ENCODE measurements at places on chromosomes 2 and 18.

- no peaks in the 10 kb centered on the region for H3K27me3 ChIP-seq
- no peaks in the 10 kb centered on the region for H3K4me1 ChIP-seq
- no peaks in the 10 kb centered on the region for H3K36me3 ChIP-seq
- no peak overlapping the region for H3K4me3 ChIP-seq
- H3K27ac ChIP-seq: no peak overlapping the region
These were observed 68.7 kb upstream of the WIPF1 start for GRCh38 chr2:174666312-174666711.

GRCh38 chr2:12119841-12120240 is 373.4 kb downstream of the LPIN1 start:
- DNase-seq: no peak
- H3K27ac ChIP-seq: no peak overlapping the region
- H3K36me3 ChIP-seq: no peaks in the 10 kb centered on the region

- H3K4me3 ChIP-seq: no peak overlapping the region
- H3K36me3 ChIP-seq: no peaks in the 10 kb centered on the region
- H3K27me3 ChIP-seq: no peaks in the 10 kb centered on the region
These were observed 535.5 kb upstream of the ID2 start for GRCh38 chr2:8146132-8147005.

- no peaks in the 10 kb centered on the region for H3K4me1 ChIP-seq
- H3K27ac ChIP-seq: no peak overlapping the region
- no peaks in the 10 kb centered on the region for H3K36me3 ChIP-seq
- DNase-seq: no peak
These were observed 26.1 kb upstream of the SETBP1 start for GRCh38 chr18:44654573-44654972.

- no peaks in the 10 kb centered on the region for H3K4me1 ChIP-seq
- H3K4me3 ChIP-seq: no peak overlapping the region
- no peak overlapping the region for H3K27ac ChIP-seq
- no peaks in the 10 kb centered on the region for H3K27me3 ChIP-seq
- no peak for DNase-seq
These were observed 227.6 kb downstream of the SUCLG1 start for GRCh38 chr2:84231478-84231877.

GRCh38 chr2:41913311-41913710 is 134.5 kb upstream of the PKDCC start:
- H3K27me3 ChIP-seq: no peaks in the 10 kb centered on the region
- no peaks in the 10 kb centered on the region for H3K4me1 ChIP-seq
- H3K4me3 ChIP-seq: no peak overlapping the region
- H3K36me3 ChIP-seq: no peaks in the 10 kb centered on the region
- H3K27ac ChIP-seq: no peak overlapping the region

GRCh38 chr2:48651158-48651790 is 33.6 kb downstream of the GTF2A1L start:
- H3K4me3 ChIP-seq: no peak overlapping the region
- no peak for DNase-seq
- no peaks in the 10 kb centered on the region for H3K36me3 ChIP-seq
- H3K27ac ChIP-seq: no peak overlapping the region

GRCh38 chr2:96773922-96774321 is 13.2 kb downstream of the CNNM4 start:
- H3K27me3 ChIP-seq: no peaks in the 10 kb centered on the region
- H3K36me3 ChIP-seq: no peaks in the 10 kb centered on the region
- peak overlapping the region; percentile 32 for H3K27ac ChIP-seq
- H3K4me3 ChIP-seq: peak overlapping the region; percentile 2
- H3K4me1 ChIP-seq: no peaks in the 10 kb centered on the region
- DNase-seq: no peak

DNA sequence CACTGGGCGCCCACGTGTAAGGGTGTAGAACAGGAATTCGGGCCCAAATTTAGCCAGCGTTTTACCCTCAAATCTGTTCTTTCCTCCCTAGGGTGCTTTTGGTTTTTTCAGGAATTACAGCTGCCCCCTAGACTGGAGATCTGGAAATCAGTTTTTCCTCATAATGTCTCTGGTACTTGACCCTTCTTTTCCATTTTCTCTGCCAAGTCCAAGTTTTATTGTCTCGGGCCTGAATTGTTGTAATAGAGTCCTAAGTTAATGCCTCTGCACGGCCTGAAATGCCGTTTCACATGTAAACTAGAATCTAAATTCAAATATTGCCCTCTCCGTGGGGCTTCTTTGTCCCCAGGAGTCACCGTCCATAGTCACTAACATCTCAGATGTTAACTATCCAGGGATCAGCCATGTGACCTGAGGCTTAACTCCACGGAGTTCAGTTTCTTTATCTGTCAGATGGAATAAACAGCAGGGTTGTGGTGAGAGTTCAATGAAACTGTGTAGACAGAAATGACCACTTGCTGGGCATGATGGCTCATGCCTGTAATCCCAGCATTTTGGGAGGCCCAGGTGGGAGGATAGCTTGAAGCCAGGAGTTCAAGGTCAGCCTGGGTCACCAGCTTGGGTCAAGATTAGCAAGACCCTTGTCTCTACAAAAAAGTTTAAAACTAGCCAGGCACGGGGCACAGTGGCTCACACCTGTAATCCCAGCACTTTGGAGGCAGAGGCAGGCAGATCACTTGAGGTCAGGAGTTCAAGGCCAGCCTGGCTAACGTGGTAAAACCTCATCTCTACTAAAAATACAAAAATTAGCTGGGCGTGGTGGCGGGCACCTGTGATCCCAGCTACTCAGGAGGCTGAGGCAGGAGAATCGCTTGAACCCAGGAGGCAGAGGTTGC is 12.7 kb upstream of the CABLES1 start:
- no peak for DNase-seq
- no peak overlapping the region for H3K4me3 ChIP-seq
- H3K36me3 ChIP-seq: no peaks in the 10 kb centered on the region
- H3K4me1 ChIP-seq: no peaks in the 10 kb centered on the region

DNA sequence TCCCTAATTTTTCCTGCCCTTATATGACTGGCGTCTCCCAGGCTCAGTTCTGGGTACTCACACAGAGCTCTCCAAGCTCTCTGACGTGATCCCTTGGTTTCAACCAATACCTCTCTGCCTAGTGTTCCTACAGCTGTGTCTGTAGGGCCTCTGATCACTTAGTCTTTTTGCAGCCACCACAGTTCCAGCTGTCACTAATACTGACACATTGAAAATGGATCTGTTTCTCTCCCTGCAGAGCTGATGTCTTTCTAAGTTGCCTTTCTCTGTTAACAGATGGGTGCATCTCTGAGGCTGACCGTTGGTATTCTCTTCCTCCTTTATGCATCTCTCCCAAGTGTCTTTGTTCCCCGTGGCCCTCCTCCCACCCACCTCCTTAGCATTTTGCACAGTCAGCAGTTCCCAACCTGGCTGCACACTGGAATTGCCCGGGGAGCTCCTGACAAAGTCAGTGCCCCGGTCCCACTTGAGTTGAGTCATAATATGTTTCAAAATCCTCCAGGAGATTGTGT is 62.5 kb downstream of the CERS6 start:
- no peak for DNase-seq
- no peak overlapping the region for H3K27ac ChIP-seq
- H3K4me1 ChIP-seq: no peaks in the 10 kb centered on the region

GRCh38 chr18:45627204-45627526 is 11.9 kb downstream of the SLC14A2 start:
- no peaks in the 10 kb centered on the region for H3K4me1 ChIP-seq
- H3K27ac ChIP-seq: no peak overlapping the region
- no peak for DNase-seq
- H3K4me3 ChIP-seq: no peak overlapping the region
- H3K27me3 ChIP-seq: no peaks in the 10 kb centered on the region

DNA sequence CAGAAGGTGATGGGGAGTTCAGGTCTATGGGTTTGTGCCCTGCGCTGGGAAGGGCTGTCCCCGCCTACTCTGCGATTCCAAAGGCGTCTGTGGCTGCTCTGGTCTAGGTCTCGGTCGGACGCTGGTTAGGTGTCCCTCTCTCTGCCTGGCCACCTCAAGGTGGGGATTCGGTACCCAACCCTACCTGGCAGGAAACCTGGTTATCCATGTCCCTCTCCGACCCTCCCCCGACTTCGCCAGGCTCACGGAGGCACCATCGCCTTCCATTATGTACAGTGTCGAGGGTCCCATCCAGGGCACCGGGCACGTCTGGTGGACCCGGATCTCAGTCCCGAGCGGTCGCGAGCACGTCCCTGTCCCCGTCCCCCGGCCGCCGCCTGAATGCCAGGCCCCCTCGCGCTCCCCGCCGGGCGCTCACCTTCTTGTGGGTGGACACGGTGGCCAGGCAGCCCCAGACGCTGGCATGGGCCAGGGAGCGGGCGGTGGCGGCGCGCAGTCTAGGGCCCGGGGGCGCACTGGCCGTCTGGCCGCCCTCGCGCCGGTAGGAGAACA is 628 bp downstream of the CREG2 start:
- H3K27ac ChIP-seq: no peak overlapping the region
- no peaks in the 10 kb centered on the region for H3K27me3 ChIP-seq
- DNase-seq: no peak

DNA sequence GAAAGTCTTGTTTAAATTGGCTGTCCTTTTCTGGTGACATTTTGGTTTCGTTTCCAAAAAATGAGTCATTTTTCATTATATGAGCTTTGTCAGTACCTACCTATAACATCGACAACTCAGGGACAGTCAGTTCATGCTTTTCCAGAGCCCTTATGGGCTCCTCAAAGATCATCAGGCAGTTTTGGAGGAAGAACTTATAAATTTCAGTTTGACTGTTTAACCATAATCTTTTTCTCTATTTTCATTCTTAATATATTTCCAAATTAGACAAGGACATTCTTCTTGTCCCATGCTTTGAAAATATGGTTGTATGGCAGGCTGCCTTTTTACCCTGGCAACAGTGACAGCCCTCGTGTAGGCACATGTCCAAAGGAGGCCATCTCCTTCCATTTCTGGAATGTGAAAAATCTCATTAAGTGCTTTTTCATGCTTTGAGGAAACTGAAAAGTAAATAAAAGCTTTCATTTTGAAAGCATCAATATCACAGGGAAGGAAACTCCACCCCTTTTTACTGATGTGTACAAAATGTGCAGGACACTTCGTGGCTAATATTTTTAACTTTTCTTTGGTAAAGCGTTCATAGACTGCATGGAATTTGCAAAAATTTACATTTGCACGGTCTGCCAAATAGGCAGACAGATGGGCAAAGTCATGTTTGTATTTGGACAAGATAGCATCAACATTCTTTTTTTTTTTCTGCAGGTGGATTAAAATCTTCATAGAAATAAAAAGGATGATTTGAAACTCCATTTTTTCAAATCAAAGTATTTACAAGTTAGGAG is 7.2 kb upstream of the PROC start:
- DNase-seq: peak; percentile 56
- no peaks in the 10 kb centered on the region for H3K4me1 ChIP-seq
- no peak overlapping the region for H3K4me3 ChIP-seq
- H3K27ac ChIP-seq: peak overlapping the region; percentile 70
- H3K36me3 ChIP-seq: no peaks in the 10 kb centered on the region
- H3K27me3 ChIP-seq: no peaks in the 10 kb centered on the region

DNA sequence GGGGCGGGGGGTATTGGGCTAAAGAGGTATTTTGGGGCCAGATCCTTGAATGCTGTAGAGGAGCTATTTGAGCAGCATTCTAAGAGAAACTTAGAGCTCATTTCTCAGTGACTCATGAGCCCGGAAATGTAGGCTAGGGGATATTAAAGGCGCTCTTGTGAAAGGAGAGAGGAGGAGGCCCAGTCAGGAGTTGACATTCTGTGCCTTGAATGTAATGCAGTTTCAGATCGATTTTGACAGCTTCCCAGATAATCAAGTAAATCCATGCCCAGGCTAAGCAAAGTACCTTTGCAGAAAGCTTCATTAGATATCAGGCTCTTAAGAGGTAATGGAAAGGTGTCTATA is 1.5 kb downstream of the CAB39 start:
- peak overlapping the region; percentile 89 for H3K4me3 ChIP-seq
- H3K27ac ChIP-seq: peak overlapping the region; percentile 96
- no peaks in the 10 kb centered on the region for H3K36me3 ChIP-seq

DNA sequence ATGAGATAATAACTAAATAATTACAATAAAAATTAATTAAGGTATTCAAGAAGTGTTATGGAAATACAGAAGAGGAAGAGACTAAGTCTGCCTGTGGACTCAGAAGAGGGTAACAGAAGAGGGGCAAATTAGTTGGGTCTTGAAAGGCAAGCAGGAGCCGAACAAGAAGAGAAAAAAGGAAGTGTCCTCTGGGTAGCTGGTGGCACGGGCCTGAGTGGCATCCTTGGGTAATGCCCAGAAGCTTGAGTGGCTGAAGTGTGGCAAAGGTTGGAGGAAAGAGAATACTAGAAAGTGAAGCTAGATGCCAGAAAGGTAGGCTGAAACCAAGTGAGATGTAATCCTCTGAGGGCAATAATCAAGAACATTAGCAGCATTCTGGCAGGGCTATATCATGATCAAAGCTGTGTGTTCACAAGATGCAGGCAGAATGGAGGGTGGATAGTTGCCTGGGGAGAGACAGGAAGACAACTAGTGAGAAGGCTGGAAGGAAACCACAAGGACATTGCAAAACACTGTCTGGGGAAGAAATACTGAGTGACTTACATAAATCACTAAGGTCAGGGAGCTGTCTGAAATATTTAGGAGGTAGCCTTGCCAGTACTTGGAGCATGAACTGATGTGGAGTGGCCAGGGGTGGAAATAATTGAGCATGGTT is 16.2 kb downstream of the DOCK10 start:
- no peaks in the 10 kb centered on the region for H3K27me3 ChIP-seq
- H3K36me3 ChIP-seq: no peaks in the 10 kb centered on the region
- H3K27ac ChIP-seq: no peak overlapping the region
- H3K4me3 ChIP-seq: no peak overlapping the region
- DNase-seq: no peak
- no peaks in the 10 kb centered on the region for H3K4me1 ChIP-seq

DNA sequence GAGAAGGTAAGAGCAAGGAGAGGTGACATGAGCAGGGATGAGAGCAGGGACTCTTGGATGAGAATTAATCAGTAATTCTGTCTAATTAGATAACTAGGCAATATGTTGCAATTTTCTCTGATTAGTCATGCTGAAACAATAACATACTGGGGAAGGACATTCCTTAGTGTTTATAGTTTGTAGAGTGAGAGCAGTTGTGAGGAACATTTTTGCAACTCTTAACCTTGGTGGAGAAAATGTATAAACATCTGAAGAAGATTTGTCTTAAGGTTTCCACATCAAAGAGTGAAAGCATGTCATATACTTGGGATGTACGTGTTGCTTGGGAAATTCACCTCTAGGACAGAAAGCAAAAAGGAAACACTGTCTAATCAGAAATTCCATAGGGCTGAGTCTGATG is 955.4 kb upstream of the FANCL start:
- no peaks in the 10 kb centered on the region for H3K27me3 ChIP-seq
- H3K4me3 ChIP-seq: no peak overlapping the region
- H3K36me3 ChIP-seq: no peaks in the 10 kb centered on the region
- H3K4me1 ChIP-seq: no peaks in the 10 kb centered on the region
- H3K27ac ChIP-seq: no peak overlapping the region

DNA sequence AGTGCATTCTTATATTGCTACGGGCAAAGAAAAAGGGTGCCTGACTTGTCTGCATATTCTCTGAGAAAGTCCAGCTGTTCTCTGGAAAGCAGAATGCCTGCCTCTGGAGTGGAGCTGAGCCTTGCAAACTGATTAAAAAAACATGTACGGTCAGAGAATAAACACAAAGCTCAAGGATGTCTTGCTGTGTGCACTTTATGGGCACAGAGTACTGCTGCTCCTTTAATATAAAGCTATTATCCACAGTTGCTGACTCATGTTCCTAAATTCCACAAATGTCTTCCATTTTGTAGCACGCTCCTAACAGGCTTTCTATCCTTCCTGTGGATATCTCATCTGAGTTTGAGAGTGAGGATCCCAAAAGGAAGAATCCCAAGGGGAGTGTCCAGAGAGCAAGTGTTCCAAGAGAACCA is 229.0 kb downstream of the MREG start:
- H3K27me3 ChIP-seq: no peaks in the 10 kb centered on the region
- no peaks in the 10 kb centered on the region for H3K4me1 ChIP-seq
- H3K36me3 ChIP-seq: no peaks in the 10 kb centered on the region
- no peak for DNase-seq
